Endothelial cell of umbilical vein (primary cell): ENCODE measurements at places on chromosomes 2 and 18. TPM values are rescaled to one million over a fixed set of nuclear protein-coding genes. Genes with fewer than 3 reads are reported as not detected.

GRCh38 chr2:174888646-174889271, 116.4 kb downstream of the CHN1 start:
- no peak for DNase-seq

GRCh38 chr18:50119296-50119695, 75.7 kb downstream of the MYO5B start:
- DNase-seq, result no peak

DNA sequence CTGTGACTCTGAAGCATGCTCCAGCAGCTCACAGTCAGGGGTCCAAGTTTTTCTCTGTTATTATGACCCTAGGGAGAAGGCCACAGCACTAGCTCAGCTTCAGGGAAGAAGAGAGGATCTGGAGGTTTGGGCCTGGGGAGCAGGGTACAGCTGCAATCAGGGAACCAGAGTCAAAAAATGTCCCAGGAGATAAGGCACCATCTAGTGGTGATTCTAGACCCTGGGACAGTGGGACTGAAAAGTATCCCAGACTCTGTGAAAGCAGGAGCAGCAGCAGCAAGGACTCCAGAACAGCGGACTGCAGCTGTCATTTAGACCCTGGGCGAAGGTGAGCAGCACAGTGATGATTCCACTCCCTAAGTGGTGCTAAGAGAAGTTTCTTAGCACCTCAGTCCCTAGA, 278.4 kb upstream of the DDX18 start:
- DNase-seq, result no peak

The CD8B2 gene
- total RNA-seq, result not detected in 2 replicates

DNA sequence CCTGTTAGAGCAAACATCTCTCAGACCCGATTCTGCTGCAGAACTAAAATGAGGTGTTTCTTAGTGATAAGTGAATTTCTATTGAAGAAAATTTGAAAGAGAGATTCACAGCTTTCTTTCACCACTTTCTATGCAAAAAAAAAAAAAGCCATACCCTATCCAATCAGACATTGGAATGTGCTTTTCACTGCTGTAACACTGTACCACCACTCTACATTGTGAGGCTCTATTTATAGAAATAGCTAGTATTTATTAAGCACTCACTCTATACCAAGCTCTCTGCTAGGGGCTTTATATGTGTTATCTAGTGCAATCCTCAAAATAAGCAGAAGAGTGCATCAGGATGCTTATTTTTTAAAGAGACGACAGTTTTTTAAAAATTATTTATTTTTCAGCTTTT, 580.6 kb upstream of the VRK2 start:
- no peak for DNase-seq

DNA sequence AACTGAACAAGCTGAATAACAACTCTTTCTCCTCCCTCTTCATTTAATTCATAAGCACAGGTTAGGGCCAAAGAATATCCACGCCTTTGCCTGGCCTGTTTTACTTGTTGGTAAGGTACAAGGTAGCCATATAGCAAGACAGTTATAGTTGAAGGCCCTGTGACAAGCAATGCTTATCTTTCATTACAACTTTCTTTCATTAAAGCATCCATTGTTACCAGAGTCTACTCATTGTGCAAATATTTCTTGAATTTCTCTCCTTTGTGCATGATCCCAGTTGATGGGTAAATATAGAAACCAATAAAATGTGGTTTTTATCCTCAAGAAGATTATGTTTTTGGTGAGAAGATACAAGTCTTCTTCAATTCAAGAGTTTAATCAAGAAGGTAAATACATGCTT, 140.2 kb downstream of the UBE2E3 start:
- no peak for DNase-seq

GRCh38 chr2:98487806-98488189, 43.1 kb downstream of the INPP4A start:
- peak; percentile 35 for DNase-seq

GRCh38 chr2:221120643-221121042, 451.5 kb downstream of the EPHA4 start:
- no peak for DNase-seq

- DNase-seq, result peak; percentile 16
Observed at GRCh38 chr2:135818937-135819610, 17.9 kb downstream of the LCT start.
